ENCODE measurements at places on chromosomes 1 and 21. TPM values are rescaled to one million over a fixed set of nuclear protein-coding genes. Genes with fewer than 3 reads are reported as not detected.

The FCER1G gene
- total RNA-seq: 1.5 TPM

- no peak for DNase-seq
These were observed 12.9 kb downstream of the MYOG start for GRCh38 chr1:203072911-203073310.

GRCh38 chr1:119409731-119410130 lies 5.2 kb upstream of the HSD3B2 start:
- no peak for DNase-seq

GRCh38 chr1:59845091-59845490 lies 30.3 kb downstream of the HOOK1 start:
- DNase-seq: no peak

GRCh38 chr21:37159053-37159776 lies 86.2 kb downstream of the TTC3 start:
- DNase-seq: no peak

GRCh38 chr1:26820784-26821269 lies 5.7 kb upstream of the ZDHHC18 start:
- DNase-seq: no peak
